ENCODE measurements at places on chromosomes 2 and 18. TPM values are rescaled to one million over a fixed set of nuclear protein-coding genes. Genes with fewer than 3 reads are reported as not detected.

- DNase-seq = no peak
These were observed 388.7 kb upstream of the NRP2 start for GRCh38 chr2:205293559-205293958.

DNA sequence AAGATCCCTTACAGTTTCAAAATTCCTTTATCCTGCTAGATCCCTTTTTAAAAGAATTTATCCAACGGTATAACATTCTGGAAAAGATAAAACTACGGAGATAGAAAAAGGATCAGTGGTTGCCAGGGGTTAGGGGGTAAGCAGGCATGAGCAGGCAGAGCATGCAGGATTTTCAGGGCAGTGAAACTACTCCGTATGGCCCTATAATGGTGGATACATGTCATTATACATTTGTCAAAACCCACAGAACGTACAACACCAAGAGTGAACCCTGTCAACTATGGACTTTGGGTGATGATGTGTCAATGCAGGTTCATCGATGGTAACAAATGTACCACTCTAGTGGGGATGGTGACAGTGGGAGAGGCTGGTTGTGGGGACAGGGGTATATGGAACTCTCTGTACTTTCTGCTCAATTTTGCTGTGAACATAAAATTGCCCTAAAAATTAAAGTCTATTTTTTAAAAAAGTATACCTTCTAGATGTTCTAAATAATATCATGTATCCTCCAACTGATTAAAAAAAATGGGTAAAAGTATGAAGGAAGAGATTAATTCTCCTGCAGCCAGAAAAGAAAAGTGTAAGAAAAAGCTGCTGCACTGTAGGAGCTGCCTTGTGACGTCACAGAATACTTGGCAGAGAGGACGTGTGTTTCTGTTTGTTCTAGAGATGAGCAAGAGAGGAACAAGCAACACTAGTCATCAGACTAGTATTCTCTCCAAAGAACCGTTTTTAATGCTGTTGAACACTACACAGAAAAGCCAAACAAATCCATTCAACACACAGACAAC is 23.6 kb downstream of the ANKRD44 start:
- DNase-seq = peak; percentile 71

DNA sequence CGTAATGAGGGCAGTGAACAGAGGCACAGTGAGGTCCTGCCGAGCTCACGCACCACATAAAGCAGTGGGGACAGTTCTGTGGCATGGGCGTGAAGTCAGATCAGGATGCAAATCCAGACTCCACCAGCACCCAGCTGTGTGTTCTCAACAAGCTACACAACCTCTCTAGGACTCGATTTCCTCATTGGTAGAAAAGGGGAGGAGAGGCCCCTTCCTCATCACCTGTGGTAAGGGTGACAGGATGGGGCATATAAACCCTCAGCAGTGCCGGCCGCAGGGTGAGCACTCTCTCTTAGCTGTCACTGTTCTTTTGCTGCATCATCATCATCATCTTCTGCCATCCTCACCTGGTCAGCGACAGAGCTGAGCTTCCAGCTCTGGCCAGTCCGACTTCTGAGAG is 54.8 kb downstream of the C2orf76 start:
- DNase-seq = no peak

GRCh38 chr18:51400721-51401120 is 203.2 kb upstream of the MEX3C start:
- DNase-seq = no peak

DNA sequence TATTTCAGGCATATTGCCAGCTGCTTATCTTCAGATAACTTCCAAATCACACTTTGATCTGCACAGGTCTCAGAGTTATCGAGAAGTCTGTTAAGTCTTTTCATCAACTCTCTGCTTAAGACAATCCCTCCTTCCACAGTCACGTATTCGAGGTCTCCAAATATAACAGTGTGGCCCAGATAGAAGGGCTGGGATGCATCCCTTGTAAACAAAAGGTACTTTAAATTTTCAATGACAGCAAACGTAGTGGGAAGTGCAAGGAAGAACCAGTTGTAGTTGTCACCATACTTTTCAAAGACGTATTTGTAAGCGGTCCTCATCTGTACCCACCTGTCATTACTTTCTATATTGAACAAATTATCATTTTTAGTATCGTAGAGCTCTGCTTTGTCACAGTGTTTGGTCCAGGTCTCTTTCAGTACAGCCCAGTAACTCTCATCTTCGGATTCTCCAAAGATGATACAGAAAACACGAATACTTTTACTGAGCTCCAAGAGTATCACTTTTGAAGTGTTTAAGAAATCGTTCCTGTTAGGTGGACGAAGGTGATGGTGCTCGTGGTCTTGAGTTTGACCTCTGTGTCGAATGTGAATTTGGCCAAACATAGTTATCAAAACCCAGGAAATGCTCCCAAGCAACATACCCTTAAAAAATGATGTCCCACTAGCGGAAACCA is 445 bp downstream of the C1GALT1C1L start:
- DNase-seq = no peak

DNA sequence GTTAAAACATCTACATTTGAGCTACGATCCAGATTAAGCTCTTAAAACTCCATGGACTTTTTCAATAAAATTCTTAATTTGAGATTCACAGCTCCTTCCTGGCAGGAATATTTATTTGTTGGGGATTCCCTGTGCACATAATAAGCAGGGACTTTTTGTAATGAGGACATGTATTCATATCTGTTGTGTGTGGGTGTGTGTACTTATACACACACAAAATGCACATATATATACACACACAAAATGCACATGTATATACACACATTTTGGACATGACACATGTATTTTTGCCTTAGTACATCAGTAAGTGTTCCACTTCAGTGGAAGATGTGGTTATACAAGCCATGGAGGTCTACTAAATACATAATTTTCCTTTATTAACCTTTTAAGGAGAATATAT is 1131.1 kb upstream of the CDH2 start:
- DNase-seq = no peak

DNA sequence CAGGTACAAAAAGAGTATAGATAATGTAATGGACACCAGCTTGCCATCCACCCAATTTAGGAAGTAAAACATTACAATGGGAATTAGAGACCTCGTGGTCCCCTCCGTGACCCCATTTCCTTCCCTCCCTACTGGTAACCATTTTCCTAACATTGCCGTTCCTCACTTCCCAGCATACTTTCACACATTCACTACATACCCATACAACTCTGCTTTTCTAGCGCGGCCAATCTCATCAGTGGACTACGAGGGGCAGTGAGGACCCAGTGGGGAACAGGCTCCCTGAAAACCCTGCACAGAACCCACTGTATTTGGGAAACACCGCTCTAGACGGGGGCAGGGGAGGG is 1.1 kb downstream of the ENOSF1 start:
- no peak for DNase-seq

DNA sequence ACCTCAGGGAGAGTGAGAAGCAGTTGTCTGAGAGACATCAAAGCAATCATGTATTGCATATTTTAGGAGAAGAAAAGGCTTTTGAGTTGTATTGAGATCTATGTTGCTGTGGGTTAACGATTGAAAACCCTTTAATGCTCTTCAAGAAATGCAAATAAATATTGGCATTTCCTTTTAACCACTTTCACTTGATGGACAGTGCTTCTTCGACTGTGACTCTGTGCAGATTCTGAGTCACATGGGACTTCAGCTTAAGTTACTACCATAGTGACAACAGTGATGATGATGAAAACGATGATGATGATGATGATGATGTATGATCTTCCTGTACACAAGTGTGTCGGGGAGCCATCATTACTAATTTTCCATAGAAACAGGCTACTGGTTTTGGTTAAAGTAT is 181.8 kb downstream of the AKAIN1 start:
- DNase-seq = no peak

The RFX8 gene
- not detected for total RNA-seq

The FAM110C gene
- total RNA-seq = 7.7 TPM

Data from Caki2 (cell line).